ENCODE measurements at places on chromosomes 7 and 10.
A peak's percentile ranks its signal among the peaks of the same experiment; 100 is the strongest.

GRCh38 chr7:144050093-144050492 lies 1.3 kb downstream of the OR2A5 start:
- DNase-seq = no peak

GRCh38 chr10:20041931-20042330 lies 225.7 kb downstream of the PLXDC2 start:
- no peak for DNase-seq

GRCh38 chr10:7700577-7701125 lies 2.5 kb upstream of the ITIH2 start:
- no peak for DNase-seq

DNA sequence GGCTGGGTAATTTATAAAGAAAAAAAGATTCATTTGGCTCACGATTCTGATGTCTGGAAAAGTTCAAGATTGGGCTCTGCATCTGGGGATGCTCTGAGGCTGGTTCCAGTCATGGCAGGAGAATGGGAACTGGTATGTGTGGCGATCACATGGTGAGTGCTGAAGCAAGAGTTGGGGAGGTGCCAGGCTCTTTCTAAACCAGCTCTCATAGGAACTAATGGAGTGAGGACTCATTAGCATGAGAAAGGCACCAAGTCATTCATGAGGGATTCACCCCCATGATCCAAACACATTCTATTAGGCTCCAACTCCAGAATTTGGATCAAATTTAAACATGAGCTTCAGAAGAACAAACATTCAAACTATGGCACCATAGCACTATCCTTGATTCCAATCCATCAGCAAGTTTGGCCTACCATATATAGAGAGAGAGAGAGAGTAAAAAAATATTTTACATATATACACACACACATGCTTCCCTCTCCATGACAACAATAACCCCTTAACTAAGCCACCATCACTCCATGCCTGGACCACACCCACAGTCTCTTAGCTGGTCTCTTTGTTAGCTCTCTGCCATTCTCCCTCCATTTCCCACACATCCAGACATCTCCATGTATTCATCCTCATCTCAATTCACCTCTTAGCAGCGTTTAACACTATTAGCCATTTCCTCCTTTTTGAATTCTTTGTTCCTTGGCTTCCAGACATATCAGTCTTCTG lies 57.9 kb downstream of the NPY start:
- DNase-seq = no peak

DNA sequence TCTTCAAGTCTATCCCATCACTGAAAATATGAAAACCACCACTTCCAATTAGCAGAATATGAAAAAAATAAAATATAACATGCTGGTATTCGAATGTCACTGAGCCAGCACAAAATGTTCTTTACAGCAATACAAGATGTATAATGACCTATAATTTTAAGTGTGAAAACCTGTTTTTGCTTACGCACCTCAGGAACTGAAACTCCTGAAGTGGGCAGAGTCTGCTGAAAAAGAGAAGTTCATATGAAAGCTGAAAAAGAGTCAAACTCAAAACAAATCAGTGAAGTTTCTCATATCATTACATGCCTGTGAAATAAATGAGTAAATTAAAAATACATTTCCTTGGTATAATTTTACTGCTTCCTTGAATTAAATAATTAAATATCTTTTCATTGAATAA lies 272.5 kb downstream of the DGKB start:
- no peak for DNase-seq

DNA sequence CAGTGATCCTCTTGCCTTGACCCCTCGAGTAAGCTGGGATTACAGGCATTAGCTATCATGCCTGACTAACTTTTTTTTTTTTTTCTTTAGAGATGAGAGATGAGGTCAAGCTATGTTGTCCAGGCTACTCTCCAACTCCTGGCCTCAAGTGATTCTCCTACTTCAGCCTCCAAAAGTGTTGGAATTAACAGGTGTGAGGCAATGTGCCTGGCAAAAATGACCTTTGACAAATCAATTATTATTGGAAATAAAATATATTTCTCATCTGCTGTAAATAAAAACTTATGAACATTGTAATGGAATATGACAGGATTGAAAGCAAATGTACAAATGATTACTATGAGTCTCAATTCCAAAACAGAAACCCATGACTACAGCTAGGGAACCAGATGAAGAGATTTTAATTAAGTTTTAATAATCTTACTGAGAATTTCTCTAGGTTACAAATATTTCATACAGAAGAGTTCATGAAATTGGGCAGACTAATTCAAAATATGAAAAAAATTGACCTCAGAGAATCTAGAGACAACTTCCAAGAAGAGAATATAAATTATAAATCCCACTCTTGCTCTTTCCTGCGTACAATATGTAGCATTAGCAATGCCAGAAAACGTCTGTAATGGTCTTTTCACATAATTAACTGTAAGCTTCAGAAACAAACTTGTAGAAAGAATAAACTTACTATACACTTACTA lies 414.7 kb downstream of the DGKB start:
- DNase-seq = no peak

DNA sequence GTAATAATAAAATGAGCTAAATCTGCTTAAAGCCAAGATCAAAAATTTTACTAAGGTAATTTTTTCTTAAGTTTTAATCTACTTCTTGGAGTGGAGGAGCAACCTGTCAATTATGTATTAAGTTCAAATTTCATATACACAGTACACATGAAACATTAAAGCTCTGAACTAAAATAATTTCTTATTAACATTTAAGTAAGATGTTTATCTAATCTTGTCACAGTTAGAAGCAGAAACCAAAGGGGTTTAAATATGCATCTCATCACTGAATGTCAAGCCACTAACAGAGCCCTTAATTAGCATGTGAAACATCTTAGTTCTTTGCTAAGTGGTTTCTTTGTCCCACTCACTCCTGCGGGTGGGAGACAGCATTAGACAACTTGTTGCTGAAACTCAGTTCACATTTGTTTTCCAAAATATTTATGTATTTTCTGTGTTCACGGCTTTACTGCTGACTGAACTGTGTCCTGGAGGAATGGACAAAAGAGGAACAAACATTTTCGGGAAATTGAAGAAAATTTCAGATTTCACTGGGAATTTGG lies 130.9 kb upstream of the MBL2 start:
- DNase-seq = no peak

DNA sequence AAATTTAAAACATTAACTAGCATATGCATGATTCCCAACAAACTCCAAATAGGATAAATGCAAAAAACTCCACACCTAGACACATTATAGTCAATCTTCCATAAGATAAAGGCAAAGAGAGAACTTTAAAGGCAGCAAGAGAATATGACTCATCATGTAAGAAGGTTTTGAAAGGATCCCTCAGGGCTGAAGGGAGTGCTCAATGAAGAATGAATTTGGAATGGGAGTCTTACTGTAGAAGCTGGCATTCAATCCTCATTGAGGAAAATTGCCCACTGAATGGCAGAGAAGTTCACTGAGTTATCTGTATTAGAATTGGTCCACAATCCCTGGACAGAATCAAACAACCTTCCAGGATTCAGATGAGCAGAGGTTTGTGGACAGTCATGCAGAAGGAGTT lies 26.1 kb upstream of the ZNF365 start:
- DNase-seq = no peak

DNA sequence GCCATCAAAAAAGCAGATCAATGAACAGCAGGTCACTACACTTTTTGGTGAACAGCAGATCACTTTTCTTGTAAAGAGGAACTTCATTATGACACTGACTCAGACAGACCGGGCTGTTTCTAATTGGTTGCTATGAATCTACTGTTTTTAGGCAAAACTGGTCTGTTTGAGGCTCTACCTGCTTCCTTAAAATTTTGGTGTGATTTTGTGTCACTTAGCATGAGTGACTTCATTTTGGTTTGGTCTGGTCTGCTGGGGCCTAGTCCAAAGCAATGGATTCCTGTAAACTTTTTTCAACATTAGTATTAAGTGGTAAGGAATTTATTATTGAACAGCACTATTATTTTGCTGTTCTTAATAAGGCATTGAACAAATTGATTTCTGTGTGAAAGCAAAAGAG lies 41.8 kb upstream of the C10orf71 start:
- DNase-seq = no peak

DNA sequence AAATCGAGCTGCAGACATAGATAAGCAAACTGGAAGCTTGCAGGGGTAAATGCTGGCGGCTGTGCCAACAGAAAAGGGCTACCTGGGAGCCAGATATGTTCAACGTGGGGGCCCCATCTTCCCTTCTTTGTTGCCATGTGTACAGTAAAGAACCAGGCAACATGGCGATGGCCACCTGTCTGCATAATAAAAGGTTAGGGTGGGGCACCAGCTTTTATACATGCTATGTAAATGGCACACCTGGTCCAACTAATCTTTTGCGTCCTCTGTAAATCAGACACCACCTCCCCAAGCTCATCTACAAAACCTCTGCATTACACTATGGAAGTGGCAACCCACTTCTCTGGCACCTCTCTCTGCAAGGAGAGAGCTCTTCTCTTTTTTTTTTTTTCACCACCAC lies 13.9 kb downstream of the BUD31 start:
- no peak for DNase-seq

- no peak for DNase-seq
Measured at GRCh38 chr7:94295850-94296249, 98.8 kb upstream of the COL1A2 start.

GRCh38 chr7:23396222-23397015 lies 73.9 kb downstream of the IGF2BP3 start:
- no peak for DNase-seq

DNA sequence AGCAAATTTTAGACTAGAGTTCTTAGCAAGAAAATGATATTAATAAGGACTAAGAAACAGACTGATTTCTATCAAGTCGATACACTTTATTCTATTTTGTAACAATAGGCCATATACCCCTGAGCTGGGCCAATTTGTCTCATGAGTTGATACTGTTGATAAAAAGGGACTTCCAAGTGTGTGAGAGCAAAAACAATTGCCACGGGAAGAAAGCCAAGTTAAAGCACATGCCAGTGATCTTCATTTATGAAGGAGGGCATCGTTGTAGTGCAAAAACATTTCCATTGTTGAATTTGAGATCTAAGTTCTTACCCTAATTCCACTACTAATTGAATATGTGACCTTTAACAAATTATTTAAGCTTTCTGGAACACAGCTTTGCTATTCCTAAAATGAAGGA lies 119.9 kb downstream of the CNOT4 start:
- no peak for DNase-seq

DNA sequence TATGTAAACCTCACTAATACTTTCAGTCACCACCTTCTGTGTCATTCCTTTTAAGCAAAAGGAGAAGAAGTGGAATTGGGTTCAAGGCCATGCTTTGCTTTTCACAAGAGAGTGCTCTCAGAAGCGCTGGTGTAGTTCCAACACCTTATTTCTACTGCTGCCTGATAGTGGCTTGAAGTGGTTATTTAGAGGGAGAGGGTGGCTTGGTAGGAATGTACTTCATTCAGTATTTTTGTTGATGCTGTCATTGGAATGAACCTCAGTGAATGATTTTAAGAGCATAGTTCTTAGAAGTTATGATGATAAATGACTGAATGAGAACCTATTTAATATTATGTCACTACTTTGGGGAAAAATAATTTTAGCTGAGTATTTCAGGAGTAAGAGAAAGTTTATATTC lies 396.7 kb downstream of the EXOC4 start:
- no peak for DNase-seq

DNA sequence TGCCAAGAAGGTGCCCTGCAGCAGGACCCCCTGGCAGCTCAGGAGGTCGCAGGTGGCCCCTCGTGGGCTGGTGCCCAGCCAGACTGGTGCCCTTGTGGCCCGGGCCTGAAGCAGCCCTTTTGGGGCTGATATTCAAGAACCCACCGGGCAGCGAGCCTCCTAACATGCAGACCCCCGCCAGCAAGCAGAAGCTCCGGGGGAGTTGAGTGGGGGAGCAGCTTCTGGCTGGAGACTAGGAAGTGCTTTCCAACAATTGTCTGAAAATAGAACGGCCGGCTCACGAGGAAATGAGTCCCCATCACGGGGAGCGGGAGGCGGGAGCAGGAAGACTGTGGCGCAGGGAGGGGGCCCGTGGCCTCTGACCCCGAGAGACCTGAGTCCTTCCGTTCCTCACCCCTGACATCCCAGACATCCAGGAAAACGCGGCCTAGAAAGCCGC lies 9.5 kb upstream of the INTS1 start:
- no peak for DNase-seq

GRCh38 chr7:5214641-5215040 lies 24.6 kb downstream of the WIPI2 start:
- no peak for DNase-seq

GRCh38 chr7:2213551-2214215 lies 19.1 kb downstream of the MAD1L1 start:
- DNase-seq = no peak

GRCh38 chr7:36299823-36300341 lies 89.8 kb upstream of the ANLN start:
- DNase-seq = no peak

GRCh38 chr10:17430647-17431355 lies 23.6 kb downstream of the ST8SIA6 start:
- DNase-seq = peak; percentile 43

- no peak for DNase-seq
Measured at GRCh38 chr10:110244550-110244949, 37.1 kb downstream of the MXI1 start.

GRCh38 chr7:45647967-45648670 lies 74.0 kb downstream of the ADCY1 start:
- no peak for DNase-seq

GRCh38 chr10:21754410-21755011 lies 220.5 kb downstream of the MLLT10 start:
- no peak for DNase-seq

DNA sequence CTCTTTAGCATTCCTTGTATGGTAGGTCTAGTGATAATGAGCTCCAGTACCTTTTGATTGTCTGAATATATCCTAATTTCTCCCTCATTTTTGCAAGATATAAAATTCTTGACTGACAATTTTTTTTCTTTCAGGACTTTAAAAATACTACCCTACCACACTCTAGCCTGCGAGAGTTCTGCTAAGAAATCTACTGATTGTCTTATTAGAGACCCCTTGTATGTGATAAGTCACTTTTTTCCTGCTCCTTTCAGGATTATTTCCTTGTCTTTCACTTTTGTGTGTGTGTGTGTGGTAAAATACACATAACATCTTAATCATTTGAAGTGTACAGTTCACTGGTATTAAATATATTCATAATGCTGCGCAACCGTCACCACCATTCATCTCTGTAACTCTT lies 68.7 kb upstream of the PPP1R9A start:
- no peak for DNase-seq

DNA sequence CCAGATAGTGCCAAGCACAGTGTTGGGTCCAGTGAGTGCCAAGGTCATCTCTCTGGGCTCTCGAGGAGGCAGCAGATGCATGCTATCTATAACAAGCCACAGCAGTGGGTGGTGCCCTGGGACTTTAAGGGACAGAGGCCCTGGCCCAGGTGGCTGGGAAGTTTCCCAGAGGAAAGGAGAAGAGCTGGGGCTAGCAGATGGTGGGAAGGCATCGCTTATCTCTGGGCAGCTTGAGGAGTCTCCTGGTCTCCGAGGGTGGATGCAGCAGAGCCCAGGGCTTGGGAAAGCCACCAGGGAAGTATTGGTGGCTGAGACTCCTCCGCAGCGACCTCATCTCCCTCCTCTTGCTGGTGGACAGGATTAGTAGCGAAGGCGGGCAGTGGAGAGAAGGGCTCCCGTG lies 63.4 kb upstream of the LRRC4 start:
- DNase-seq = no peak

GRCh38 chr10:3051692-3052091 lies 15.7 kb upstream of the PFKP start:
- DNase-seq = no peak

GRCh38 chr7:94620703-94621118 lies 35.2 kb downstream of the SGCE start:
- no peak for DNase-seq

- DNase-seq = no peak
Measured at GRCh38 chr7:138949421-138950088, 31.6 kb downstream of the KIAA1549 start.

GRCh38 chr10:125056161-125057132 lies 103.9 kb downstream of the CTBP2 start:
- DNase-seq = no peak

Data from stimulated activated CD8-positive, alpha-beta memory T cell treated with anti-CD3 and anti-CD28 coated beads, Interleukin-7, amount 100 ng/mL, for 1 hour (primary cell).